ENCODE measurements at places on chromosomes 12 and 14.

DNA sequence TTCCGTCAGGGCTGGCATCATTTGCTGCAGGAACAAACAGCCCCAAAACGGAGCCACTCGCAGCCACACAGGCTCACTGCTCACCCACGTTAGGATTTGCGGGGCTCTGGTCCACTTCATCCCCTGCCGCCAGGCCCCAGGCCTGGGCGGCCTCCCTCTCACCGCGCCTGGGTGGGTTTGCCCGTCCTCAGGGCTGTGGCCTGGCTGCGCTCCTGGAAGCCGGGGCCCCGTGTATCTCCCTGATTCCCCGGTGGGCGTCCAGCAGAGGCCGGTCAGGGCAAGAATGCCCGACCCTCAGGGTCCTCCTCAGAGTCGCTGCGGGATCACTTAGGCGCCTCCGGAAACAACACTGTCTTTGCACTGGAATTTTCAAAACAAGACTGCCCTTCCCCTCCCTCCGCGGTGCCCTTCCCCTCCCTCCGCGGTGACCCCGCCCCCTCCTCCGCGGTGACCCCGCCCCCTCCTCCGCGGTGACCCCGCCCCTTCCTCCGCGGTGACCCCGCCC, 15.7 kb upstream of the FBRSL1 start:
- DNase-seq: no peak

DNA sequence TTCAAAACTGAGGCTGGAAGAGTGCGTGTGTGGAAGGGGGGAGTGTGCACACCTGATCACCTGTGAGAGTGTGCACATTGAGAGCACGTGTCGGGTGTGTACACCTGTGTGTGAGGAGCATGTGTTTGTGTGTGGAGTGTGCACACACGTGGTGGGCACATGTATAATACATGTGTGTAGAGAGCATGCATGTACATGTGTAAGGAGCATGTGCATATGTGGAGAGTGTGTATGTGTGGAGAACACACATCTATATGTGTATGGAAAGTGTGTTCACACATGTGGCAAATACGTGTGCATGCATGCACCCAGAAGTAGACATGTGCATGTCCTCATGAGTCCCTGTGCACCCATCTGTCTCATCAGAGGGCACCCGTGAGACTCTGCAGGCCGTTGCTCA, 63.1 kb upstream of the GPR68 start:
- no peak for DNase-seq

GRCh38 chr12:185576-185955, 28.4 kb downstream of the SLC6A12 start:
- DNase-seq: no peak

DNA sequence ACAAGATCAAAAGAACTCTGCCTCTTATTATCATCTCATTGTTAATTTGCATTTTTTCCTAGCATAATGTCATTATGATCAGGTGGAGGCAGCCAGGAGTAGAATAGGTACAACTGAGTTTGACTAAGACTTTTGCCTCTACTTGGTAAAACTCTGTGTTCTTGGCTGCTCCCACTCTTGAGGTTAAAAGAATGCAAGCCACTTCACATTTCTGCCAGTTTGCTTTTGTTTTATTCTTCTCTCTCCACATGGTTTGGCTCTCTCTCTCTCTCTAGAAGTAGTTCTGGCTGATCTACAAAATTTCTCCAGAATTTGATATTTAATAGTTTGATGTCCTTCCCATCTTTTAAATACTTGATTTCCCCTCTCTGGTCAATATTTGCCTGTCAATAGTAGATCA, 170.7 kb upstream of the E2F7 start:
- DNase-seq: no peak

DNA sequence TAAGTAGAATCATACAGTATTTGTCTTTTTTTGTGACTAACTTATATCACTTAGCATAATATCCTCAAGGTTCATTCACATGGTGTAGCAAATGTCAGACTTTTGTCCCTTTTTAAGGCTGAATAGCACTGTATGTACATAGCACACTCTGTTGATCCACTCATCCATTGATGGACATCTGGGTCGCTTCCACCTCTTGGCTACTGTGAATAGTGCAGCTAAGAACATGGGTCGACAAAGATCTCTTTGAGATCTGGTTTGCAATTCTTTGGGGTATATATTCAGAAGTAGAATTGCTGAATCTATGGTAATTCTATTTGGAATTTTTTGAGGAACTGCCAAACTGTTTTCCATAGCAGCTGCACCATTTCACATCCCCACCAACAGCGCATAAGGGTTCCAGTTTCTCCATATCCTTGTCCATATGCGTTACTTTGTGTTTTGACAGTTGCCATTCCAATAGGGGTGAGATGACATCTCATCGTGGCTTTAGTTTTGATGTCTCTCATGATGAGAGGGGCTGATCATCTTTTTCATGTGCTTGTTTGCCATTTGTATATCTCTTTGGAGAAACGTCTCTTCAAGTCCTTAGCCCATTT, 73.9 kb downstream of the GLRX5 start:
- no peak for DNase-seq

GRCh38 chr12:16300122-16300521, 22.6 kb upstream of the SLC15A5 start:
- no peak for DNase-seq

GRCh38 chr14:33349871-33350270, 411.2 kb downstream of the NPAS3 start:
- no peak for DNase-seq

DNA sequence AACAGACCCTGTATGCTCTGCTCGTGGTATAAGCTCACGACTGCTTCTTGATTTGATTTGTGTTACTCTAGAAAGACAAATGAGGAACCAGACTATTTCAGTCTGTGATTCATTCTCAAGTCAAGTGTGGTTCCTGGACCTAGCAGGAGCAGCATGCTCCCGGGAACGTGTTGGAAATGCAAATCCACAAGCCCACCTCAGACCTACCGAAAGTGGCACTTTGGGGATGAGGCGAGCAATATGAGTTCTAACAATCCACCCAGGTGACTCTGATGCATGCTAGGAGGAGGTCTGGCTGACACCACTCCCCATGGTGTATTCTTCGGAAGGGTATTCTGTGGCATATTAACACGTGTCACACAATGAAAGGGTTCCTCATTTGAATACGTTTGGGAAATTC, 59.5 kb upstream of the TMX1 start:
- no peak for DNase-seq

DNA sequence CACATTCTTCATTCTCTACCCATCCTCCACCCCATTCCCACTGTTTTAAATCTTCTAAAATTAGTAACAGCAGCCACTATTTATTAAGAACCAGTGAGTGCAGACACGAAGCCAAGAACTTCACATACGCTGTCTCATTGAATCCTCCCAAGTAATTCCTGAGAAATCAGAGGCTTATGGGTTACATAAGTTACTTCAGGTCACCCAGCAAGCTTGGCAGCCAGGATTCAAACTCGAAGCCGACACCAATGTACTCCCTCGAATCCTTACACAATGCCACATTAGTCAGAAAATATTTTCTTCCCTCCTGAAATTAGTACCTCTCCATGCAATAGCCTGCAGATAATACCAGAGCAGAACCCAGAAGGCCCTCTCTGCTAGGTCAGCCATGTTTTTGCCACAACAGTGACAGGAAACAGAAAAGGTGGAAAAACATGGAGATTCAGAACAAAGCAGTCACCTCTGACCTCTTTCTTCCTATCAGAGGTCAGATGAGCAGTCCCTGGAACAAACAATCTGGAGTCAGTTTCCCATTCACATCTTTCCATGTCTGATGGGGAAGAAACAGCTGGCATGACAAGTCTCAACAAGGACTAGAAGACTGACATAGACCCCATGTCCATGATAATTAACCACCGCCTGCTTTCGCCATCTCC, 16.4 kb downstream of the NID2 start:
- DNase-seq: no peak

DNA sequence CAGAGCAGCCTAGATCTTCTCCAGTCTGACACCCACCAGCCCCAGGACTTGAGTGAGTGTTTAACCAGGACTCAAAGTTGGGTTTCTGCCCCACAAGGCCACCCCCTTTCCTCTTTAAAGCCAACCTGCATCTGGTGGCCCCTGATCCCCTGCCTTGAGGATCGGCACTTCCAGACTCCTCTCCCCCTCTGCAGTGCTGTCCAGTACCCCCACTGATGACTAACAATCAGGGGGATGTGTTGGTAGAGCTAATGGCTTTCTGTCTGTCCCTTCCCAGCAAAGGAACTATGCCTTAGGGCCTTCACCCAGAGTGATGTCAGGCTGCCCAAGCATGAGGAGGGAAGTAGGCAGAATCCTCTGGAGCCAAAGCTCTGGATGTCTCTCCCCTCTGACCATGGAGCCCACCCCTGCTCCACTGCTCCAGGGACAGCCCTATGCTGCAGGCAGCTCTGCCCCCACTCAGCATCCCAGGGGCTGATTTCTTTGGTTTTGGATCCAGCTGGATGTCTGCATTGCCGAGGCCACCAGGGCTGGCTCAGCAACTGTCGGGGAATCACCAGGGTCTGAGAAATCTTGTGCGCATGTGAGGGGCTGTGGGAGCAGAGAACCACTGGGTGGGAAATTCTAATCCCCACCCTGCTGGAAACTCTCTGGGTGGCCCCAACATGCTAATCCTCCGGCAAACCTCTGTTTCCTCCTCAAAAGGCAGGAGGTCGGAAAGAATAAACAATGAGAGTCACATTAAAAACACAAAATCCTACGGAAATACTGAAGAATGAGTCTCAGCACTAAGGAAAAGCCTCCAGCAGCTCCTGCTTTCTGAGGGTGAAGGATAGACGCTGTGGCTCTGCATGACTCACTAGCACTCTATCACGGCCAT, 42.9 kb downstream of the DAD1 start:
- no peak for DNase-seq

Data from GM13977 (cell line).